ENCODE measurements at places on chromosomes 7 and 10.

- DNase-seq: no peak
Observed at GRCh38 chr7:137661634-137662033, 185.1 kb downstream of the DGKI start.

GRCh38 chr7:66681491-66682349 lies 53.0 kb downstream of the KCTD7 start:
- DNase-seq: peak; percentile 97

GRCh38 chr10:78207776-78208175 lies 174.1 kb downstream of the RPS24 start:
- no peak for DNase-seq

DNA sequence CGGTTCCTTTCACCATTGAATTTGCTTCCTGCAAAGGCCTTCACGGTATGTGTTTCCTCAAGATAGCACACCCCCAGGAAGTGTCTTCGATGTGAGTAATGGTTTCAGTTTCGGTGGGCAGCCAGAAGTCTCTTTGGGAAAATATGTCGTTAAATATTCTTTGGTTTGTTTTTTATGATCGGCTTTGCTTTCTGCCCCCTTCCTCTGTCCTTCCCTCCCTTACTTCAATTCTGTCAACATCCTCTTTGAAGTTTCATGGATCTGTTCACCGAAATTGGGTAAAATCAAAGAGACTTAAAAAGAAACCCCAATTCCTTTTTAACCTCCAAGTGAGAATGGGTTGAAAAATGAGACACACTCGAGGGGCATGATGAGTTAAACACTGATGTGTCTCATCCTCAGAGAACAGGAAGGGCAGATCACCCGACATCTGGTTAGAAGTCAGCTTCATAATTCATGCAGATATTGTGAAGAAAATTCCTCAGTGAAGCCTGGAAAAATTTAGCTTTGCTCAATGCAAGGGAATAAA lies 170.8 kb upstream of the HABP2 start:
- DNase-seq: no peak

GRCh38 chr7:79806161-79806734 lies 328.4 kb upstream of the GNAI1 start:
- DNase-seq: no peak

DNA sequence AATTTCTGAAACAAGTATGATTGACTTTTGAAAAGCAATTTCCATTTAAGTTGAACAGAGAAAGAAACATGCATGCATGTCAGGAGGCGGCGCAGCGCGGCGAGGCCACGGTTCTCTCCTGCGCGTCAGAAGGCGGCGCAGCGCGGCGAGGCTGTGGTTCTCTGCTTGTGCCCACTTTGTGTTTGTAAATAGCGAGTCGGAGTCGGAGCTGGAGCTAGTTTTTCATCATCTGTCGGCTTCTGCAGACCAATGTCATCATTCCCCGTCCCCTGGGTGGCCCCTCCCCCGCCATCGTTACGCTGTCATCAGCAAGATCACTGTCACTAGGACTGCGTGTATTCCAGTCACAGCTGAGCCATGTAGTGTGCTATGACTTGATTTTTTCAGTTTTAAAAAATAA lies 49.2 kb downstream of the INPP5A start:
- DNase-seq: no peak

GRCh38 chr7:2158331-2159175 lies 74.2 kb downstream of the MAD1L1 start:
- no peak for DNase-seq
